ENCODE measurements at places on chromosomes 13 and 19. TPM values are rescaled to one million over a fixed set of nuclear protein-coding genes. Genes with fewer than 3 reads are reported as not detected.

Gene PSG11
- total RNA-seq = not detected

Gene MZT1
- 17.8 TPM for total RNA-seq

Gene SLC6A16
- total RNA-seq = 5.6 TPM

Gene GARIN5A
- 0.37 TPM for total RNA-seq

Gene WDR87
- not detected for total RNA-seq

Gene ZNF723
- not detected for total RNA-seq

Gene MAST1
- total RNA-seq = 1.1 TPM

Gene MICU2
- 30.6 TPM for total RNA-seq

Gene OVOL3
- not detected for total RNA-seq

Gene APOC1
- not detected for total RNA-seq

Gene LILRA5
- not detected for total RNA-seq

Gene ZNF850
- total RNA-seq = 3.3 TPM

Gene PPM1N
- total RNA-seq = 1.4 TPM

Gene CACNG8
- not detected for total RNA-seq

Gene PRR19
- total RNA-seq = 0.76 TPM

Gene FXYD1
- total RNA-seq = not detected

Gene ZNF709
- 1.6 TPM for total RNA-seq

Gene PEX11G
- 0.42 TPM for total RNA-seq

Gene CRX
- total RNA-seq = not detected

Gene SLC1A6
- not detected for total RNA-seq

Gene CPT1C
- total RNA-seq = 5.1 TPM

Gene MEIOSIN
- total RNA-seq = not detected

Gene AZU1
- total RNA-seq = not detected

Gene ZNF837
- 1.1 TPM for total RNA-seq

Gene TTC9B
- not detected for total RNA-seq

Gene ATP4A
- not detected for total RNA-seq

Gene PRRG2
- total RNA-seq = 0.88 TPM

Gene SELENOV
- not detected for total RNA-seq

Gene PSPN
- total RNA-seq = 1.9 TPM

Gene CELF5
- 0.15 TPM for total RNA-seq

Gene CYP2A7
- not detected for total RNA-seq

Gene COL4A2
- total RNA-seq = 0.37 TPM

Gene IFNL1
- not detected for total RNA-seq

Gene DCT
- 0.61 TPM for total RNA-seq

Gene CGB3
- total RNA-seq = not detected

Gene CAB39L
- 4.7 TPM for total RNA-seq

Gene ELSPBP1
- total RNA-seq = not detected

Gene RASGRP4
- total RNA-seq = 0.86 TPM

Gene ZNF93
- 7.4 TPM for total RNA-seq

Gene SCAF1
- 73.2 TPM for total RNA-seq

Gene IRF2BP1
- 15.2 TPM for total RNA-seq

Gene ZNF534
- total RNA-seq = not detected

Gene ICAM5
- total RNA-seq = 0.10 TPM

Gene TTYH1
- 2.2 TPM for total RNA-seq
